ENCODE measurements at places on chromosomes 12 and 14.

GRCh38 chr14:55249423-55249822 lies 21.8 kb upstream of the FBXO34 start:
- peaks cover 24% of the 10 kb centered on the region for H3K27me3 ChIP-seq
- H3K4me3 ChIP-seq, result no peak overlapping the region
- no peak overlapping the region for H3K27ac ChIP-seq

GRCh38 chr12:68261896-68262295 lies 8.5 kb upstream of the IL22 start:
- H3K4me3 ChIP-seq, result no peak overlapping the region
- no peaks in the 10 kb centered on the region for H3K36me3 ChIP-seq
- no peak for DNase-seq
- no peak overlapping the region for H3K27ac ChIP-seq
- H3K27me3 ChIP-seq, result no peaks in the 10 kb centered on the region

DNA sequence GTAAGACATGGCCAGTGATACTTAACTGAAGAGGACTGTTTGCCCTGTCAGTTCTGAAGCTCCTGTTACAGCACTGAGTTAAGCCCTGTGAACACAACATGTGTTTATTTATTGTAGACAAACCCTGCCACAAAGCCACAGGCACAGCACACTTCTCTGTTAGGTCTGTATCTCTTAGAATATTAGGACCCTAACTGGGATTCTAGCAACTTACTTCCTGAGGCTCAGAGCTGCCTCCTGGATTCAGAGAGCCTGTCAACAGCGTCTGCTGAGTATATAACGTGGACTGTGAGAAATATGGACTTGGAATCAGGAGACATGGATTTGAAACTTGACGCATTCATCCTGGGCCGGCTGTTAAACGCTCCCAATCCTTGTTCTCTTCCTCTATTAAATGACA lies 135.0 kb upstream of the HIF1A start:
- peak overlapping the region; percentile 97 for H3K27ac ChIP-seq
- peaks cover 89% of the 10 kb centered on the region for H3K4me1 ChIP-seq
- no peak overlapping the region for H3K4me3 ChIP-seq
- H3K36me3 ChIP-seq, result no peaks in the 10 kb centered on the region
- peak; percentile 21 for DNase-seq

GRCh38 chr12:125267114-125267513 lies 201.9 kb downstream of the AACS start:
- H3K27ac ChIP-seq, result no peak overlapping the region
- H3K4me3 ChIP-seq, result no peak overlapping the region
- no peaks in the 10 kb centered on the region for H3K36me3 ChIP-seq
- no peak for DNase-seq
- H3K4me1 ChIP-seq, result no peaks in the 10 kb centered on the region

DNA sequence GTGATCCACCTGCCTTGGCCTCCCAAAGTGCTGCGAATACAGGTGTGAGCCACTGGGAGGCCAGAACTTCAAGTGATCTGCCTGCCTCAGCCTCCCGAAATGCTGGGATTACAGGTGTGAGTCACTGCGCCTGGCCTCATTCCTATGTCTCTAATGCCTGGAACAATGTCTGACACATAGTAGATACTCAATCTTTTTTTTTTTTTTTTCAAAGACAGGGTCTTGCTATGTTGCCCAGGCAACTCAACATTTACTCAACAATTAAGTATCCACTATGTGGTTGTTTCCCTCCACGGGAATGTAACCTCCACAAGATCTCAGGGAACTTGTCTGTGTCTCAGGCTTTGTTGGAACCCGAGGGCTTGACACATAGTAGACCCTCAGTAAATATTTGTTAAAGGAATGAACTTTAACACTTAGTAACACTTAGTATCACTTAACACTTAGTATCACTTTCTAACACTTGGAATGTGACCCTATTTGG lies 3.0 kb upstream of the TMEM120B start:
- H3K27ac ChIP-seq, result no peak overlapping the region
- H3K4me1 ChIP-seq, result peaks cover 19% of the 10 kb centered on the region
- no peak for DNase-seq
- H3K27me3 ChIP-seq, result no peaks in the 10 kb centered on the region
- no peak overlapping the region for H3K4me3 ChIP-seq

DNA sequence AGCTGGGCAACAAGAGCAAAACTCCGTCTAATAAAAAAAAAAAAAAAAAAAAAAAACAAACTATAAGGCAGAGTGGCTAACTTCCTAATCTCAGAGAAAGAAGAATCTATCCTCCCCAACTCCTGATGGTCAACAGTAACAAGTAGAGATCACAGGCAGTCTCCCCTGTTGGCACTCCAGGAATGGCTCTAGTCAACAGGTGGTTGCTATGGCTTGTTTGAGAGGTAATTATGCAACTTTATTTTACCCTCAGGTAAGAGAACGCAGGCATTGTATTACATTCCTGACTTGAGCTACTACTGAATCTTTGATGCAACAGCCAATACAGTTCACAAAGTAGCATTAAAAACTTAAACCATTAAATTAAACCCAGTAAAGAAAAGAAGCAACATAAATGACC lies 180.3 kb downstream of the DICER1 start:
- no peak overlapping the region for H3K27ac ChIP-seq
- no peaks in the 10 kb centered on the region for H3K27me3 ChIP-seq
- H3K36me3 ChIP-seq, result no peaks in the 10 kb centered on the region
- no peak overlapping the region for H3K4me3 ChIP-seq

DNA sequence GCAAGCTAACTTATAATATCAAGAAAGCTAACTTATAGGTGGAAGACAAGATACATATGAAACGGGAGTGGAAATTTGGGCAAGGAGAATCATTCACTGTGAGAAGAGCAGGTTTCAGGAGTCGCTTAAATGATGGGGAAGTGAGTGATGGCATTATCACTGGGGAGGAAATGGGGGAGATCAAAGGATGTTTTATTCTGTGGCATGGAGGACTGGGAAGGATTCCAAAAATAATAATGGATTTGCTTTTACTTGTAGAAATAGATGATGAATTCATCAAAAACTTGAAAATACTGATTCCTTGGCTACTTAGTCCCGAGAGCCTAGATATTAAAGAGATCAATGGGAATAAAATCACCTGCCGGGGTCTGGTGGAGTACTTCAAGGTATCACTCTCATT lies 47.8 kb downstream of the SAV1 start:
- H3K27me3 ChIP-seq, result no peaks in the 10 kb centered on the region
- no peaks in the 10 kb centered on the region for H3K36me3 ChIP-seq
- H3K4me3 ChIP-seq, result no peak overlapping the region
- peak; percentile 60 for DNase-seq
- H3K4me1 ChIP-seq, result peaks cover 7% of the 10 kb centered on the region

DNA sequence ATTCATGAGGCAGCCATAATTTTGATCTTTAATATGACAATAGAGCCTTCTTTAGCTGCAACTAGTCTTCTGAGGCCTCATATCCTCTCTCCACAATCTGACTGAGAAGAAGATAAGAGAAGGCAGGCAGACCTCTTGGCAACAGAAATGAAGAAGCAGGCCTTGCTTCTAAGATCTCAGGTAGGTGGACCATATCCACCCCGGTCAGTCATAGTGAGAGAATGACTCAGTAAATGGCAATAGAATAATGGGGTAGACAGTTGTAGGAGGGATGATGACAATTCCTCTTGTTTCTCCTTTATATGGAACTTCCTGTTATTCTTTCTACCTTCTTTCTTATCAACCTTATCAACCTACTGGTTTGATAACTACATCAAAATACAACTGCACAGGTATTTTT lies 246.7 kb upstream of the G2E3 start:
- no peak overlapping the region for H3K27ac ChIP-seq
- no peaks in the 10 kb centered on the region for H3K4me1 ChIP-seq
- DNase-seq, result no peak
- H3K4me3 ChIP-seq, result no peak overlapping the region
- no peaks in the 10 kb centered on the region for H3K27me3 ChIP-seq

DNA sequence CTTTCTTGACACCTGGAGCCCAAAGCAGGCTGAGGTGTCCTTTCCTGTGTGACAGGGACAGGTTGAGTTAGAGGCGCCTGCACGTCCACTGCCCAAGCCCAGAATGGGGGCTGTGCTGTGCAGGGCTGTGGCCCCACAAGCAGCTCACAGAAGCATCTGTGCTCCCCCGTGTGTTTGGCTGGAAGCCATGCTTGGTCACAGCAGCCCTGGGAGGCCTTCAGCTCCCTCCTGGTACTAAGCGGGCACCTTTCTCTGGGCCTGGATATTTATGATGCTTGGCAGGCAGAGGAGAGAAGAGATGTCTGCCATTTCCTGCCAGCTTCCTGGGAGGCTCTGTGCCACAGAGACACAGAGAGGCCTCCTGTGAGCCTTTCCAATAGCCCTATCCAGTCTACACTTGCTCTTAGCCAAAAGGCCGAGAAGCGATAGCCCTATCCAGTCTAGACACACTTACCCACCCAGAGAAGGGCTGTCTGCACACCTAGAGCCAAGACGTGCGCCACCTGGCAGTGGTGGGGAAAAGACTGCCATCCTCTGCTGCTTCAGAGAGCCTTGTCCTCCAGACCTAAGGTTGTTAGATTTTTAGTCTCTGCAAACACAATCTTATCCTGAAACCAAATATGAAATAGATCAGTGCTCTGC lies 117.4 kb downstream of the GCH1 start:
- H3K4me1 ChIP-seq, result no peaks in the 10 kb centered on the region
- no peaks in the 10 kb centered on the region for H3K27me3 ChIP-seq
- no peak for DNase-seq
- H3K36me3 ChIP-seq, result peaks cover 41% of the 10 kb centered on the region
- H3K4me3 ChIP-seq, result no peak overlapping the region

DNA sequence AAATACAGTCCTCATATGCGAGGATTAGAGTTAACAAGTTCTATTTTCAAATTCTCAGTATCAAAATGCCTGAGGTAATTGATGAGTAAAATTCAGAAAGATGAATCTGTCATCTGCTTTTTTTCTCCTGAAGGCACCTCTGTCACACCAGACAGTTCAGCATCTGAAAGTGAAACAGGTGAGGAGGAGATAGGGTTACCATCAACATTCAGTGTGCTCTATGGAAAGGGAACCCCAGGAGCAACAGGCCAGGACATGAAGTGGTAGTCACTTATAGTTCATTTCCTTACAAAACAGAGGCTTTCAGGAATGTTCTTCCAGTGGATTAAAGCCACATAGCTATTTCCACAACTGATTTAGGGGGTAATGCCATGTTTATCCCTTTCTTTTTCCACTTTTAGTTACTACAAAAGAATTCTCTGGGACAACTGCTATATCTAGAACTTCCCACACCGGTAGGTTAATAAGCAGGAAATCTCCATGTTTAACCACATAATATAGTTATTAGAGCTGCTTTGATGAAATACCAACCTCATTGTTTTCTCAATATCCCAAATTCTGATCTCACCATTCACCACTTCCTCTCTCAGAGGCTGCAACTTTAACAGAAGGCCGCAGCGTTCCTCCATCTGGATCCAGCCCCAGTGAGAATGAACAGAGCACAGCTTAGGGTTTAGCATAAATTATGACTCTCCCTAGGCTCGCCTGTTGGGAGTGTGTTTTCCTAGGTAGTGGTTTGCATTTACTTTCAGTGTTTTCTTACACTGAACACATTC lies 177.0 kb upstream of the CNTN1 start:
- no peak for DNase-seq
- no peak overlapping the region for H3K27ac ChIP-seq
- no peaks in the 10 kb centered on the region for H3K27me3 ChIP-seq
- no peaks in the 10 kb centered on the region for H3K36me3 ChIP-seq
- H3K4me1 ChIP-seq, result no peaks in the 10 kb centered on the region
- no peak overlapping the region for H3K4me3 ChIP-seq

DNA sequence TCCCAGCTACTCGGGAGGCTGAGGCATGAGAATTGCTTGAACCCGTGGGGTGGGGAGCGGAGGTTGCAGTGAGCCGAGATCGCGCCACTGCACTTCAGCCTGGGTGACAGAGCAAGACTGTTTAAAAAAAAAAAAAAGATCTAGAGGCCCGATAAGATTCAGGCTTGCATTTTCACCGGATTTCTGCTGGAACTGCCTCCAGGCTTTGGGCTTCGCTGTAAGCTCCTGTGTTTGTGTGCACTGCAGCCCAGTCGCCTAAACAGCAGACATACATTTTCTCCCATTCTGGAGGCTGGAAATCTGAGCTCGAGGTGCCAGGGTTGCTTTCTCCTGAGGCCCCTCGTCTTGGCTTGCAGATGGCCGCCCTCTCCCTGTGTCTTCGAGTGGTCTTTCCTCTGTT lies 12.2 kb downstream of the BRI3BP start:
- H3K4me1 ChIP-seq, result no peaks in the 10 kb centered on the region
- H3K27me3 ChIP-seq, result no peaks in the 10 kb centered on the region
- H3K4me3 ChIP-seq, result no peak overlapping the region
- H3K27ac ChIP-seq, result no peak overlapping the region
- no peak for DNase-seq
- no peaks in the 10 kb centered on the region for H3K36me3 ChIP-seq

- H3K36me3 ChIP-seq, result no peaks in the 10 kb centered on the region
- H3K4me1 ChIP-seq, result no peaks in the 10 kb centered on the region
- H3K4me3 ChIP-seq, result no peak overlapping the region
- H3K27me3 ChIP-seq, result no peaks in the 10 kb centered on the region
These were observed 22.1 kb upstream of the BTBD6 start for GRCh38 chr14:105226198-105226597.

DNA sequence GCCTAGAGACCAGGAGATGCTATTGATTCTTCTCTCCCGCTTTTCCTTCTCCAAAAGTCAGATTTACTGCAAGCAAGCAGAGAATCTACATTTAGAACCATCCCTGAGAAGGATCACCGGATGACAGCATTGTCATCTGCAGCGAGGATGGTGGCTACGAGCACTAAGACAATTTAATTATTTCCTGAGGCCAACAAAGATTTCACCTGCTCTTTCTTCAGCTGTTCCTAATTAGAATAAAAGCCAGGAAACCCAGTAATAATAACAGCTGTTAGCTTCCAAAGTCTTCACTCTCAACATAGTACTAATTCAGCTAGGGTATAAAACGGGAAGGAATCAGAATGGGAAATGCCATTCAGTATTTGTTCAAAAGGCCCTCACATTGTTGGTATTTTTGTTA lies 53.3 kb downstream of the TMTC1 start:
- no peaks in the 10 kb centered on the region for H3K36me3 ChIP-seq
- H3K4me3 ChIP-seq, result no peak overlapping the region
- H3K27ac ChIP-seq, result no peak overlapping the region
- peaks cover 18% of the 10 kb centered on the region for H3K4me1 ChIP-seq
- no peaks in the 10 kb centered on the region for H3K27me3 ChIP-seq

- no peak for DNase-seq
- H3K4me3 ChIP-seq, result no peak overlapping the region
- H3K27me3 ChIP-seq, result no peaks in the 10 kb centered on the region
These were observed 151.2 kb upstream of the CRY1 start for GRCh38 chr12:107244584-107244983.
